NCI-H1092 treated with DMSO at 0.1 percent for 48 hours (cell line): ENCODE measurements at places on chromosomes 3 and 15.

- DNase-seq, result no peak
These were observed 208.0 kb downstream of the MECOM start for GRCh38 chr3:169455472-169455871.

- no peak for DNase-seq
These were observed 118.3 kb downstream of the TIGIT start for GRCh38 chr3:114411811-114412803.

DNA sequence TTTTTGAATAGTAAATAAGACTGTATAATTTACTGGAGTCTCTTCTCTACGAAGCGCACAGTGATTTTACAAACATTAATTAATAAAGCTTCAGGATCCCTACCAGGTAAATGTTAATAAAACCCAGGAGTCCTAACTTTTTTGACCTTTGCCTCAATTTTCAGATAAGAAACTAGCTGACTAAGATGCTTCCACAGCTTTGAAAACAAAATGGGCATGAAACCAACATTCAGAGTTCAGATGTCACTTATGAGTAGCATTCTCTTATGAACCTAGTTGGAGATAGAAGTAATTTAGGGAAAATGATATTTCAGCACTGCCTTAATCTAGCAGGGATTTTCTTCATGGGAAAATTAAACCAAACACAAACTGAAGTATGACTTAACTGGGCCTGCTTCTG, 13.0 kb upstream of the FHIT start:
- DNase-seq, result no peak

DNA sequence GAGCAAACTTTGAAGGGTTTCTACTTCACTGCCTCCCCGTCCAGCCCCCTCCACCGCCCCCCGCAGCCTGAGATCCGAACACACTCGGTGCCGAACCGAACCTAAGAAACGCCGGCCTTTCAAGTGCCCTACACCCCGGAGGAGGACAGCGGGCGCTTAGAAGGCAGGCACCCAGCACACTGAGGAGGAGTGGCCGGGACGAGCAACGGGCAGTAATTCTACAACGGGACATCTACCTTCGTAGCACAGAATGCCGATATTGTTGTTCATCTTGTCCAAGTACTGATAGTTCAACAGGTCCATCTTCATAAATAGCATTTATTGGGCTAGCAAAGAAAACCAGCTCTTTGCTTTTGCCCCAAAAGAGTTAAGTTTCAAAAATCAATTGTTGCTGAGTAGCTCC, 513 bp downstream of the VGLL4 start:
- peak; percentile 24 for DNase-seq

GRCh38 chr15:25402342-25402741, 36.5 kb downstream of the UBE3A start:
- no peak for DNase-seq

GRCh38 chr15:78353093-78353492, 12.9 kb downstream of the CRABP1 start:
- DNase-seq, result no peak

- no peak for DNase-seq
These were observed 14.9 kb upstream of the PCSK6 start for GRCh38 chr15:101504373-101504772.
